GM04504 (cell line): ENCODE measurements at places on chromosomes 6 and 20.

- no peak for DNase-seq
Measured at GRCh38 chr6:151353795-151354194, 37.6 kb downstream of the ZBTB2 start.

GRCh38 chr20:11917663-11918062 lies at the start of gene BTBD3:
Gene BTBD3 (plus strand): TSS chr20:11917893. CDS start chr20:11918276, 383 bp downstream.
- DNase-seq, result peak; percentile 21

DNA sequence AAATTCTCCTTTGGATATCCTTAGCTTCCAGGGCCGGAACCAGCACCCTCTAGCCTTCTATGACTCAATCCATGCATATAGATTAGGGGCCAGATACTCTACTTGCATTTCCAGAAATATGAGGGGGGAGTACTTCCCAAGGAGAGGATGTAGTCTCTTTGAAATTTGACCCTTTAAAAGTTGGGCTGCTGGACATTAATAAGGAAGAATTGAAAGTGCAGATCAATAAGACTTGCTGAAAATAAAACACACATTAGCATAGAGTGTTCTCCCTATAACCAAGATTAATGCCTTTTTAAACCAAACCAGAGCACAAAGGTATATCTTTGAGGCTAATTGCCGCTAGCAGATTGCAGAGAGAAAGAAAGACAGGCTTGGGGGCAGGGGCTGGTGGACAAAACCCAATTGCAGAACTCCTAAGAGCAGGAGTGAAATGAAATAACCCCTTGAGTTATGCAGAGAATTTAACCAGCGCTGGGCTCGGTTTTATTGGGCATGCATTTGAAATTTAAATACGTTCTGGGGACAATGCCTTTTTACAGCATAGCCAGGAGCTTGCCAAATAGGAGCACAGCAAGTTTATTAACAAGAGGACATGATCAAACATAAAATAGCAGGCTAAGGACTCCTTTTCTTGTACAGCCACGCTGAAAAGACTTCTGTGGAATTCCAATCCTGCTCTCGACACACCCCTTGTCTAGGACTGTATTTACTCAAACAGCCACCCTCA lies 108.2 kb upstream of the SALL4 start:
- DNase-seq, result no peak

GRCh38 chr6:82597201-82597600 lies 233.6 kb downstream of the TPBG start:
- no peak for DNase-seq

DNA sequence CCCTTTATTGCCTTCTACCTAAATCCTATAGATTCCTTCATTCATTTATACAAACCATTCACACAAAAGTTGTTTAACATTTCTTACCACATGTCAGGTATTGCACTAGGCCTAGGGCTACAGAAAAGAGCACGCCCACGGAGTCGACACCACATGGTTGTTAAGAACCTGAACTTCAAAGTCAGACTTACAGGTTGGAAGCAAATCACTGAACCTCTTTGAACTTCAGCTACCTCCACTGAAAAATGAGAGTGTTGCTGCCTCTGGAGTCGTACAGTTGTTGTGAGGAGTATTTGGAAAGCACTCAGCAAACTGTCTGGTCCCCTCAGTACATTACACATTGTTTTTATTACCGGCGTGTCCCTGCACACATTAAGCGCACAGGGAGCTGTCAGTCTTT lies 3.3 kb upstream of the SLPI start:
- DNase-seq, result no peak
